ENCODE measurements at places on chromosomes 5 and 9.

DNA sequence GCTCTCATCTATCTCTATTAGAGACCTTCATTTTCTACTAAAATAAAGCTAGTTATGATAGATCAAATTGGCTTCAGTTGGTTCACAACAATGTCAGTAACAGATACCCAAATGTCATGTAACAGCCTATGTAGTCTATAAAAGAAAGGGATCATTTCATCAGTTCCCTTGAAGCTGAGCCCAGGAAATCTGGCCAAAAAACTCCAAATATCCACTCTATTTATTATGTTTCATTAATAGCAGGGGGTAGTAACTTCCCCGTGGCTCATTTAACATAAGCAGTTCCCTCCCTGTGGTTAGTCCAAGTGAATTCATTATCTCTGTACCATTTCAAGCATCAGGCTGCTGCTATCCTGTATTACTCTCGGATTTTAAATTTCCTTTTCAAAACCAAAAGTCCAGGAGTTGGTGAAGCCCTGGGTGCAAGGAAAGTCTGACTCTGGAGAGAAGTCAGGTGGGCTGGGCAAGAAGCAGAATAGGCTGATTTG is 66.0 kb downstream of the SH3PXD2B start:
- DNase-seq = no peak

DNA sequence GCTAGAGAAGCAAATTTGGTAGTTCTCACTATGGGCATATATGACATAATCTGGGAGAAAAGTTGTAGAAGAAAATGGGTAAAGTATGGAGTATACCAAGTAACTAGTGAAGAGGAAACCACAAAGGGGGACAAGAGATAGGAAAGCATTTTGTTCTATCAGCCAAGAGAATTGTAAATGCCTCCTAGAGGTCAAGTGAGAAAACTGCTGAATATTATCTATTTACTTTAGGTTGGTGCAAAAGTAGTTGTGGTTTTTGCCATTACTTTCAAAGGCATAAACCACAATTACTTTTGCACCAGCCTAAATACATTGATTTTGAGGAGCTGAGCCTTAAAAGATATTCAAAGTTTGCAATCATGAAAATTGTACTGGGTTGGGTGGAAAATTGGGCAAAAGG is 126.7 kb upstream of the GRHPR start:
- DNase-seq = no peak

GRCh38 chr5:150571836-150572235 is 63.9 kb downstream of the NDST1 start:
- DNase-seq = no peak

GRCh38 chr5:106956886-106957285 is 713.9 kb downstream of the EFNA5 start:
- DNase-seq = no peak

DNA sequence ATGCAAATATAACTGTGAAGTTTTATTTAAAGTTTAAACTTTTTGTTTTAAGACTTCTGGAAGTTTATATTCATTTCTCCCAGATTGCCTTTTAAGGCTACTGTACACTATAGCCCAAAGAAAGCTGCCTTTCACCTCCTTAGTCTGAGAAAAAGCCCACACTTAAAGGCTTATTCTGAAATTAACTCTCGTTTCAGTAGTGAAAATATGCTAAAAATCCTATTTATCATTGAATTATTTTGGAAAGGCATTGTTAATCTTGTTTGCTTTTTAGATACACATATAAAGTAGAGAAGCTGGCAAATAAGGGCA is 3.3 kb upstream of the PURA start:
- DNase-seq = no peak

GRCh38 chr5:33539212-33539611 is 98.4 kb downstream of the TARS1 start:
- no peak for DNase-seq

- no peak for DNase-seq
These were observed 372.1 kb downstream of the DTWD2 start for GRCh38 chr5:118616281-118616680.
